ENCODE measurements at places on chromosomes 1 and 21.

GRCh38 chr1:240646571-240647240, 34.8 kb upstream of the GREM2 start:
- DNase-seq, result no peak

GRCh38 chr21:31173881-31174555, 135.7 kb upstream of the KRTAP19-8 start:
- DNase-seq, result no peak

DNA sequence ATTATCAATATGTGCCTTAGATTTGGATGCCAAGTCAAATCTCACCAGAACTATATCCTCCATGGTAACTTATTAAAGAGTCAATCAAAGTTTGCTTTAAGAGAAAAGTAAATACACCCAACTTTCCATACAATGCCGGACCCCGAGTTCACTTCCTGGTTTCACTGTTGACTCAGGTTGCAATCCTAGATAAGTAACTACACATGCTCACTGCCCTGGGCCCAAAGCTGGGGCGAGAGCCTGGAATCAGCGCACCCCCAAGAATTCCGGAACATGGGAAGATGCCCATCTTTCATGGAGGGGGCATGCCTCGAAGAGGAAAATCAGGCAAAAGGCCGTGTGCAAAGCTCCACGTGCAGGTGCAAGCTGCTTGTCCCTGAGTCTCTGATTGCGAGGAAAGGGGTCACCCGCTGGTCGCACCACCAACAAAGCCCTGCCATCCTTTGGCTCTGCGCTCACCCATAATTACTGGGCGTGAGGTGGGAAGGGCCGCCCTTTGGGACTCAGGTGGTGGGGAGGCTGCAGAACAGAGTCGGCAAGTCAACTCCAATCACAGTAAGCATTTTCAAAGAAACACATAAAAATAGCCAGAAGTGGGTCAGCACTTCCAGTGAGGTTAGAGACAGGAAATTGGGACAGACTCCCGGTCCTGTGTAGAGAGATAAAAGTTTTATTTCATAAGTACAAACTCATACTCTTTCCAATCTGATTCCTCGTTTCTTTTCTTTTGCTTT, 167.7 kb downstream of the TOMM20 start:
- no peak for DNase-seq

GRCh38 chr1:30523055-30524020, 200.0 kb downstream of the MATN1 start:
- no peak for DNase-seq

DNA sequence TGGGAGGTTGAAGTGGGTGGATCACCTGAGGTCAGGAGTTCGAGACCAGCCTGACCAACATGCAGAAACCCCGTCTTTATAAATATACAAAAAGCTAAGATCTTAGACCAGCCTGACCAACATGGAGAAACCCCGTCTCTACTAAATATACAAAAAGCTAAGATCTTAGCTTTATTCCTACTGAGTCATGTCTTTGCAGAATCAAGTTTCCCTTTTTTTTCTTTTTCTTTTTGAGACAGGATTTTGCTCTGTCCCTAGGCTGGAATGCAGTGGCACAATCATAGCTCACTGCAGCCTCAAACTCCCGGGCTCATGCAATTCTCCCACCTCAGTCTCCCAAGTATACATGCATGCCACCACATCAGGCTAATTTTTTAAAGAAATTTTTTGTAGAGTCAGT, 21.4 kb downstream of the KDM5B start:
- DNase-seq, result no peak

DNA sequence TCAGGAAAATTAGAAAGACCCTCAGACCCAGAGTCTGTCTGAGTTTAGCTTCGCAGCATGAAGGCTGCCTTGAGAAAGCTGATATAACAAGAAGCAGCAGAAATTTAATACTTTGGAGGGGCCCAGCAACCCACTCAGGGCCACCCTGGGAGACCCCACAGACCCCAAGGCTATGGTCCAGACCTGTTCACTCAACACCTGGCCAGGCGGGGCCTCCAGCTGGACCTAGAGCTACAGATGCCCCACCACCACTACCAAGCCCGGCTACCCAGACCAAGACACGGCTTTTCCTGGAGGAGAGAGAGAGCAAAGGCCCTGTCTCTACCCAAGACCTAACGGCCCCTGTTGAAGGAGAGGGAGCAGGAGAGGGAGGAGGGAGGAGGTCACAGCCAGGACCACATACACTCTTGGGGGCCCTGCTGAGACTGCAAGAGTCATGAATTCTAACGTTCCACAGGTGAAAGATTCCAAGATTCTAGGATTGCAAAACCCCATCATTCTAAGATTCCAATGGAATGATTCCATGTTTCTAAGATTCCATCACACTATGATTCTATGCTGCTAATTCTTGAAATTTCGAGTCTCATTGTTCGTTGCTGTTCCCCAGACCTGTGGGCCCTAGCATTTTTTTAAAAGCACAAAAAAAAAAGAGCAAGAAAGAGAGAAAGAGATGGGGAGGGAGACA, 53.2 kb downstream of the LACTBL1 start:
- DNase-seq, result no peak

DNA sequence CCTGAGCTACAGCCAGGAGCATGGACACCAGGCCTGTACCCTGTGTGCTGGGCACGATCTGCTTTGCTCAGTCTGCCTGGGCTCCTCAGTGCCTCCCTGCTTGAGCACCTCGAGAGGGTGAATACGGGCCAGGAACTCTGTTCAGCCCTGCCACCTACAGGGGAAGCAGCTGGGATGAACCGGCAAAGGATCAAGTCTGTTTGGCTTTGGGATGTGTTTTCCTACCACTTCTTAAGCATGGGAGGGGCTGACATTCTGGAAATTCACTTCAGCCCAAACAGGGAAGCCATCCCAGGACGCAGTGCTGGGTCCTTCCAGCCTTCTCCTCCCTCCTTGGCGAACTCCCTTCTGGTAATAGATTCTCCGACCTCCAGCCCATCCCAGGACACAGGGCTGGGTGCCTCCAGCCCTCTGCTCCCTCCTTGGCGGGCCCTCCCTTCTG, 55.8 kb upstream of the SELENON start:
- peak; percentile 22 for DNase-seq

DNA sequence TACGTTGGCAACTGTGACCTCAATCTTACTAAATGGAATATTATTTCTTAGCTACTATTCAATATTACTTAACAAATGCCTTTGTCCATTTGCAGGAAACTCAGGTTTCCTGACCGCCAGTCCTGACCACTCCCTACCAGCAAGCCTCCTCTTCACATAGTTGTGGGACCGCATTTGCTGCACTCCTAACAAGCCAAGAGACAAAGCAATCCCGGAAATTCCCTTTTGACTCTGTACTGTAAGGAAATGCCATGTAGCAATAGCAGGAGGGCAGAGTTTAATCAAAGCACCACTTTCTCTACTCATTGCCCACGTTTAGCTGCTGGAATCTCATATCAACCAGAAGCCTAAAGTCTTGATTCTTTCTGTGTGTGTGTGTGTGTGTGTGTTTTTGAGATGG, 28.1 kb upstream of the ACBD6 start:
- no peak for DNase-seq

DNA sequence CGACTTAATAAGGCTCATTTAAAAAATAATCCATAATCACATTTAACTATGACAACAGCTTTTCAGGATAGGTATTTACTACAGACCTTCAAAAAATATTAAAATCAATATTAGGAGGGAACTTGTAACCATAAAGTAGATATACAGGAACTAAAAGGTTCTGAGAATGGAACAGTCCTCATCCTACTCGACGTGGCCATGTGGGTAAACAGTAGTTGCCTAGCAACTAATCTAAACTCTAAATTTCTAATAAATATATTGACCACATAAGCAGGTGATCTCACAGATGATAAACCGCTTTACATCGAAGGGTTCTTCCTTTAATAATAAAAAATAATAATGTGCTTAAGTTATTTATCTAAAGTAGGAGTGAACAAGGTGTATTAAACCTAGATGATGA, 7.9 kb downstream of the AKT3 start:
- no peak for DNase-seq
